ENCODE measurements at places on chromosomes 5 and 9.

DNA sequence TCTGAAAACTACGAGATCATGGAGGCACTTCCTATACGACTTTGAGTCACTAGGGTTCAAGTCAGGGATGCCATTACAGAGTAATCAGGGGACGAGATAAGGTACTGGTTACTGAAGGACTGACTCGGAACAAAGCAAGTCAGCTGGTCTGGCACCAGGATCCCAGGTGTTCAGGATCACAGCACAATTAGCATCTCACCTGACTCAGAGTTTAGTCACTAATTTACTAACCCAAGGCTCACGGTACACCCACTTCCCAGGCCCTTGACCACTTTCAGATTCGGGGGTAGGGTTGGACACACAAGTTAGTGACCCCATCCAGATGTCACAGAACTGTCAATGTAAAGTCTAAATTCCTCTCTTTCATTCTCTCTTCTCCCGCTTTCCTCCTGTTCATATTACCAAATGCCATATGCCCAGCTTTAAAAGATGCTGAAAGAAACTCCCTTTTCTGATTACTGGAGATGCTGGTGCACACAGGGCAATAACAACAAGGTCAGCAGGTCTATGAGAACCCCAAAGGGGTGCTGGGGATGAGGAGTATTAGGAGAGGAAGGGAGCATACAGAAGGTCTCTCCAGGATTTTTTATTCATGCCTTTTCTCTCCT, 657.8 kb downstream of the TLE1 start:
- DNase-seq, result no peak

- no peak for DNase-seq
Measured at GRCh38 chr5:58455480-58455879, 4.4 kb downstream of the PLK2 start.

DNA sequence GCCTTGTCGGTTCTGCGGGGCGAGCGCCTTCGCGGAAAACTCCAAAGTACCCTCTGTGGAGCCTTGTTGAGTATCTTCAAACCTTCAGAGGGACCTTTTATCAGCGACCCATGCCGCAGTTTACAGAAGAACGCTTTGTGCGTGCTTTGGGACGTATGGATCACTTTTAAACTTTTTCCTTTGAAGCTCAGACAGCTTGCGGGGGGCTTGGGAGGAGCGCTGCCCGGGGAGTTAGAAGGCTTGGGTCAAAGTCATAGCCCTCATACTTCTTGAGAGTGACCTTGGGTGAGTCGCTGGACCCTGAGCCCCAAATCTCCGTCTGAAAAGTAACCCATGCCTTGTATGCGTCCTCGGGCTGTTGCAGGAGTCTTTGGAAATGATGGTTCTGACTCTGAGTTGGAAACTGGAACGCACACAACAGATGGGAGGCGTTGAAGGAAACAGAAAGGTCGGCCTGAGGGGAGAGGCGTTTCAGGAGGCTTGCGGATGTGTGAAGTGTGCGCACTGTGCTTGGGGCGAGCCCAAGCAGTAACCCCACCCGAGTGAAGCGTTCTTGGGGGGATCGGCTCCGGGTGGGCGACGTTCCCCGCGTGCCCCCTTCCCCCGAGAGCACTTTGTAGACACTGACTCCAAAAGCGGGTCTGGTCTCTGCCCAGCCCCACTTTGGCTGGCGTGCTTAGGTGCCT, 661 bp upstream of the SLC25A51 start:
- DNase-seq, result no peak

DNA sequence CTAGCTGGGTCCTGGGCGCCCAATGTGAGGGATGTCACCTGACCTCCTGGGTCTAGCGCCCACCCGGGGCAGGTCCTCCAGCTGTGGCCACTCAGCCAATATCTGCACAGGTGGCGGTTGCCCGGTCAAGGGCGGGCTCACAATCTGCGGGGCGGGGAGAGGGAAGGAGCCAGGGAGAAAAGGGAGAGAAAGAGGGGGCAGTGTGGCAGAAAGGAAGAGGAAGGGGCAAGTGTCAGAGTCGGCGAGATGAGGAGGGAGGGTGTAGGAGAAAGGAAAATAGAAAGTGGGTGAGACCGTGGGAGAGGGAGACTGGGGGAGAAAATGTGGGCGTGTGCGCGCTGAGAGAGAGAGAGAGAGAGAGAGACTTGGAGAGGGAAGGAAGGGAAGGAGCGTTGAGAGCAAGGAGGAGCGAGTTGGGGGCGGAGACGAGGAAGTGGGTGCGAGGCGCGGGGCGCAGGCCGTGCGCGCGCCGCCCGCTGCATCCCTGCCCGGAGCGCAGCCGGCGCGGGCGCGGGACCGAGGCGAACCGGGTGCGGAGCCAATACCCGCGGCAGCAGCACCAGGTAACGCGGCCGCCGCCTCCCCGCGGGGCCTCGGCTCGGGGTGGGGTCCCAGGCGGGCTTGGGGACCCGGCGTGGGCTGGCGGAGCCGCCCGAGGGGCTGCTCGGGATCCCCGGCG, at the start of gene HRH2:
TSS of gene HRH2 (plus strand) at position 479 of the 679 bp plus-strand sequence. CDS start 25,163 bp downstream, outside the sequence.
- DNase-seq, result no peak

DNA sequence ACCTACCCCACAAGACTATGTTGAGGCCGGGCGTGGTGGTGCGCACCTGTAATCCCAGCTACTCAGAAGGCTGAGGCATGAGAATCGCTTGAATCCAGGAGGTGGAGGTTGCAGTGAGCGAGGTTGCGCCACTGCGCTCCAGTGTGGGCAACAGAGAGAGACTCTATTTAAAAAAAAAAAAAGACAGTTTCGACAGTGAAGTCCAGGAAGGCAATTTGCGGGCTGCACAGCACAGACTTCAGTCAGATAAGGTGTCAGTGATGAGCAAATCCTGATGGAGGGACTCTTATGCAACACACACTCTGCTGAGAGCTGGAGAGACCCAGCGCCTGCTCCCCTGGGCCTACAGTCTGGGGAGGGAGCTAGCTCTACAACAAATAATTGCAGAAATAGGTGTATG, 14.2 kb downstream of the CCNJL start:
- DNase-seq, result no peak

- DNase-seq, result no peak
Measured at GRCh38 chr5:67552773-67553172, 356.2 kb upstream of the CD180 start.

DNA sequence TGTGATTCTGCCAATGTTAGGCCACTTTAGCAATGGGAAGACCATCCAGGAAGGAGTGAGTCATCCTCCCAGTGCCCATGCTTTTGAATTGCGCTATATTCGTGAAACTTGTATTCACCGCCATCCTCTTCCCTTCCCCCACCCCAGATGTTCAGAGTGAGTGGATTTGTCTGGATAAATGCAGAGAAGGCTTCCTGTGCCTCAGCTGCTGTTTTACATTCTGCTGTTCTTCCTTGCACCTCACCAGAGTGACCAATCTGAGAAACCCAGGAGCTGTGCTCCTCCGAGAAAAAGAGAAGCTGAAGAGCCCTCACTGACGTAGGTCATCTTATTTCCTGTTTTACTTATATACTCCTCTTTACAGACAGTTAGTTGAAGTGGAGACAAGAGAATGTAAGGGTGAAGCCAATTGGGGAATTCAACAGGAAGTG, 24.6 kb upstream of the SVEP1 start:
- no peak for DNase-seq

DNA sequence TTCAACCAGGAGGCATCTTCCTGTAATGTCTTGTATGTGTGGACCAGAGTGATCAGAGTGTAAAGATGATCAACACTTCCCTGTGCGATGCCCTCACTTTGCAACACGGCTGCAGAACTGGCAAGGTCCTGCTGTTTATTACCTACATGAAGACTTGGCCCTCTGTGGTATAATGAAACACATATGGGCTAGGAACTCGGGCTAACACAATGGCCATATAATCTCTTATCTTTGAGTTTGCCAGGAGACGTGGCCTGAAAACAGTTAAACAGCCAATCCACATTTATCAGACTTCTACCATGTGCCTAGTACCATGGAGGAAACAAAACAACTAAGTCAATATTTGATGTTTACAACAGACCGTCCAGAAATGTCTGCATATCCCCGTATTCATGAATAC, 145.5 kb downstream of the ZNF462 start:
- no peak for DNase-seq

- DNase-seq, result no peak
Measured at GRCh38 chr5:125409234-125409860, 662.9 kb upstream of the ZNF608 start.

- DNase-seq, result no peak
Measured at GRCh38 chr9:121841771-121842611, 190.6 kb downstream of the DAB2IP start.

- no peak for DNase-seq
Measured at GRCh38 chr5:14759744-14760547, 95.4 kb downstream of the OTULIN start.

DNA sequence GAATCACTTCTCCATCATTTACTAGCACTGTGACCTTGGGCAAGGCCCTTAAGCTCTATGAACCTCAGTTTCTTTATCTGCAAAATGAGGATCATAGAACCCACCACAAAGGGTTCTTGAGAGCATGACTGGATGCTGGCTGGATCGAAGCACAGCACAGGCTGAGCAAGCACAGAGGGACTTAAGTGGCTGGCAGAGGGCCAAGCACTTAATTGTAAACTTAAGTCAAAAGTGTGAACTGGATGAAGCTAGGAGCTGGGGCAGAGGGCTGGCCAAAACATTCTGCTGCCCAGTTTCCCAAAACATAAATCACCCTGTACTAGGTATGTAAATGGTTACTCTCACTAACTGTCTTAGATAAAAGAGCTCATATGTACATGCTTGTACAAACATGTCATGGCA, 112.3 kb upstream of the WWC1 start:
- no peak for DNase-seq

- DNase-seq, result no peak
Measured at GRCh38 chr9:95071450-95071849, 246.1 kb downstream of the FANCC start.

GRCh38 chr9:18672706-18673105, 198.8 kb downstream of the ADAMTSL1 start:
- no peak for DNase-seq

DNA sequence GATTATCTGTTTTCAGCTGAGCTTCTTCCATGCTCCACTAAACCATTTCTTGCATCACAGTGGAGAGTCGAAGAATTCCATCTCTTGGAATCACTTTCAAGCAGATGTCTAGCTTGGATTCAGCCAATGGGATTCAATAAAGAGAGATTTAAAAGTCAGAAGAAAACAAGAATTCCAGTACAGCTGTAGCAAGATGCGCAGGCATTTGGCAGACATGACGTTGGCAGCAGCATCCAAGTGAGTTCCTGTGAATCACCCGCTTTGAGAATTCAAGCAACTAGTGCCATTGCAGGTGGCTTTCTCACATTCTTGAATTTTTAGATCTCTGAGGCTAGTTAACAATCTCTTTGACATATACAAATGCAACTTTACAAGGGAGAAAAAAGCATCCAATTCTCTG, 467.0 kb downstream of the CDH10 start:
- DNase-seq, result no peak

DNA sequence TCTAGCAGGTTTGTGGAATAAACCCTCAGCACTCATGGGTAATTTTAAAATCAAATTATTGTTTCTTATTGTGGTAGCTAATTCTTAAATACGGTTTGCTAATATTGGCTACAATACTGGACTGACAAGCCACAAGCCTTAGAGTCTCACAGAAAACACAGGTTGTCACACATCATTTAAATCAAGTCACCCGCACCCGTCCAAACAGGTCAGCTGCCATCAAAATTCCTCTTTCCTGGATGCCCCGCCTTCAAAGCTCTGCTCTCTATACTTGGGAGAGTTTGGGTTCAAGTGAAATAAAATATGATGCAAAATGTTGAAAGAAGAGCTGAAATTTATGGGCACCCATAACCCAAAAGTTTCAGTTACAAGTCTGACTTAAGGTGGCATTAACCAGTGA, 12.3 kb upstream of the SUSD1 start:
- DNase-seq, result no peak

DNA sequence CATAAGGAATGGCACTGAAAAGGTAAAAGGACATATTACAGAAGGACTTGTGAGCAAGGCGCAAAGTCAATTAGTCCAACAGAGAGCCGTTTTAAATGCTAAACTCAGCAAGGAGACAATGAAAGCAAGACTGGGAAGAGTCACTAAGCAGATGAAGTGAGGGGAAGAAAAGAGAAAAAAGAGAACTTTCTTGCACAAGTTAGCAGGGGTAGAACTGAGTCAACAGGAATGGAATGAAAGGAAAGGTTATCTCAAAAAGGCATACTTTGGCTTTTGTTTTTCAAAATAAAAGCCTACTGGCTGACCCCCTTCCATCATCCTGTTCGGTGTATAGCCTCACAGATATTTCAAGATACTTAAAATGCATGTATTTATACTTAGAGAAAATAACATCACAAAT, 75.0 kb downstream of the NR6A1 start:
- no peak for DNase-seq

Measured in stimulated activated CD8-positive, alpha-beta memory T cell treated with anti-CD3 and anti-CD28 coated beads, Interleukin-4, amount 100 ng/mL, for 1 hour (primary cell).